ENCODE measurements at places on chromosomes 11 and 22.

DNA sequence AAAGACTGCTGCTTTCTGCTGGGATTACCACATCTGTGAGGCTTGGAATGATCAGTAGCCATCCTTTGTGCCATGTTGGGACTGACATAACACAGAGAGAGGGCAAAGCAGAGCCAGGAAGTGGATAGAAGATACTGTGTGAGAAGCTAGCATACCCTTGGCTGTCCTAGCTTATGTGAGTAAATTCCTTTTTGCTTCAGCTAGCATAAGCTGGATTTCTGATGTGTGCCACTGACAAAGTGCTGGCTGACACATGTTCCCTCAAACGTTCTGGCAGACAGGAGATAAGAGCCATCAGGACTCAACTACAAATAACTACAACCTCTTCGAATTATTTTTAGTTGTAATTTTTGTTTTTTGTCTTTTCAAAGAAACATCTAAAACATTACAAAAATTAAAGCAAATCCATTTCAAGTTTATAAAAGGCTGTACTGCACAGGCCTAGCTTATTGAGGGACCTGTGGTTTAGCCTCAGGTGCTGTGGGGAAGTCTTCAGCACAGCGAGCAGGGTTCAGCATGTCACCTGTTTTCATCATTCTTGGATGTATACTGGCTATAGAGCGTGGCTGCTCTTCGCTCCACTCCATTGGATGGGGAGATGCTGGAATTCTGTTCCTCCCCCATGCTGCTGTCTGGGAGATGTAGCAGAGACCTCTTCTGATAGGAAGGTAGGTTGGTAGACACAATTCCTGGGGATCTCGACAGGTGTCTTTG, 120.9 kb downstream of the SWAP70 start:
- no peak for DNase-seq

DNA sequence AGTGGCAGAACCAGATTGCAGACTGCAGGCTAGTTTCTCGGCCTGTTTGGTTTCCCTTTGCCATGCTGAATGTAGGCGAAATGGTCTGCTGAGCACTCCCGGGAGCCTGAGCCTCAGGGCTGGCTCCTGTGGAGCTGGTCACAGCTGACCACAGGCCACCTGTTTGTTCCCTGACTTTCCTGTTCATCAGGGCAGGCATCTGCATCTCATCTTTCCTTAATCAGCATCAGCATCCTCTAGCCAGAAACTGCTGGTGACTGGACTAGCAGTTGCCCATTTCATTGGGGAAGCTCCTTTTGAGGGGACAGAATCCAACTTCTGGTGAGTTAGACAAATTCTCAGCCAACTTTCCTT, 20.2 kb upstream of the C11orf96 start:
- DNase-seq = no peak

GRCh38 chr11:2265396-2265795, 5.0 kb downstream of the ASCL2 start:
- DNase-seq = no peak

GRCh38 chr11:43907028-43907975, 26.7 kb downstream of the ALKBH3 start:
- DNase-seq = no peak

- no peak for DNase-seq
These were observed 77.7 kb downstream of the GAB2 start for GRCh38 chr11:78339945-78340344.

- DNase-seq = no peak
These were observed 28.4 kb upstream of the SYT7 start for GRCh38 chr11:61609000-61609979.

DNA sequence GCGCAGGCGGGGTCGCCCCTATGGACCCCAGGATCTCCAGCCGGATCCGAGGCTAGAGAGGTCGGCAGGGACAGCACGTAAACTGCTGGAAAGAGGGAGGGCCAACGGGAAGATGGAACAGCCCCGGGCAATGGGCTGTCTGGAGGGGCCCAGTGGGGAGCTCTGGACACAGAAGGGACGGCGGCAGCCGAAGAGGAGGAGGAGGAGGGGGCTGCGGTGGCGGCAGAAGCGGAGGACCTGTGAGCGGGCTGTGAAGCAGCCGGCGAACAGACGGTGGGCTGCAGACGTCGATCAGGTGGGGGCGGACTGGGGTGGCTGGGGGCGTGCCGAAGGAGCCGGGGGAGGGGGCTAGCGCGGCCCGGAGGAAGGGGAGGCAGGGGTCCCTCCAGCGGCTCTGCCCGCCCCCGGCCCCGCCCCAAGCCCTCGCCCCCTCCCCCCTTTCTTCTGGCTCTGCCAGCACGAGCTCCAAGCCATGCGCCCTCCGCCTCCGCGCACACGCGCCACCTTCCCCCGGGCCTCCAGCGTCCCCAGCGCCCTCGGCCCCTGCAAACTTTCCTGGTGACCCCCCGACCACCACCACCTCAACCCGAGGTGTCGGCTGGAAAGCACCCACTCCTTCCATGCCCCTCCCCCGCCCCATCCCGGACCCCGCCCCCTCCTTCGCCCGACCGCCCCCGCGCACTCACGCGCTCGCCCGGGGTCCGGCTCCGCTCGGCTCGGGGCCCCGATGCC, 432 bp downstream of the TNKS1BP1 start:
- no peak for DNase-seq

GRCh38 chr11:8650401-8650990, 32.0 kb downstream of the TRIM66 start:
- no peak for DNase-seq

- DNase-seq = no peak
These were observed 19.1 kb downstream of the INCENP start for GRCh38 chr11:62142921-62143320.

- DNase-seq = no peak
These were observed 85.9 kb downstream of the PAX6 start for GRCh38 chr11:31725176-31725575.

DNA sequence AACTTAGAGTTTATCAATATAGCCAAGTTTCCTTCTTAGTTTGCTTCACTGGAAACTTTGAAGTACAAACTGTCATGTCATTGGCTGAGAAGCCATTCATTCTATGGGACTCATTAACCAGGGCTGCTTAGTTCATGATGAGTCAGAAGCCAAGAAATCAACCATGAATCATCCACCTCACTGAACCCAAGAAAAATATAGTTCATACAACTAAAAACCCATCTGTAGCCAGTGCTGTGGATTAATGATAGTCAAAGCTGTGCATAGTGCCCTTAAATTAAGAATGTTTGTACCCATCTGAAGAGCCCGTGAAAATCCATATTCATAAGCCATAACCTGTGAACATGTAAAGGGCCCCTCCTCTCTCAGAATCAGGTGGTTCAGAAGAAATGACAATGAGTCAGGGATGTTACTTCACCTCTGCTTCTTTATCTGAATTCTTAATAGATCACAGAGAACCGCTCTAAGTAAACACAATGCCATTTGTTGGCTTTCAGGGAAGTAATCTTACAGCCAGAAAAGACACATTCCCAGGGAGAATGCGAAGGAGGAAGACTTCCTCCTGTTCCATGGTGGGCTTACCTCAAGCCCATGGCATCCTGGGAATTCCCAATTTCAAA, 25.4 kb downstream of the MMP20 start:
- DNase-seq = no peak

DNA sequence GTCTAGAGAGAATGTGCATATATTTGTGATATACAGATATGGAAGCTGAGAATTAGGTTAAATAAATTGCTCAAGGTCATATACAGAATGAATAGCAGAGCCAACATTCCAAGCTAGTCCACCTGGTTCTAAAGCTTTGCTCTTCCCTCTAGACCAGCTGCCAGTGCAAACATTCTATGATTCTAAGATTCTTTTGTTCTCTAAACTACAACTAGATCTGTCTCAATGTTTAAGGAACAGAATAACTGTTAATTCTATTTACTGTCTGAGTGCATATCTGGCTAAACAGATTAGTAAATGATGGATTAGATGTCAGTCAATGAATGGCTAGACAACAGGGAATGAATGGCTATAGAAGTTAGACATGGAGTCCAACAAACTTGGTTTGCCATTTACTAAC, 19.6 kb downstream of the KCNE3 start:
- DNase-seq = no peak

GRCh38 chr11:117781627-117782026, 15.4 kb downstream of the DSCAML1 start:
- no peak for DNase-seq

- no peak for DNase-seq
These were observed 73.8 kb upstream of the RTL6 start for GRCh38 chr22:44571566-44572413.

GRCh38 chr22:50252082-50253045, 1.3 kb upstream of the HDAC10 start:
- DNase-seq = peak; percentile 73

GRCh38 chr22:26552466-26552865, 37.5 kb downstream of the TPST2 start:
- DNase-seq = no peak

GRCh38 chr11:13629779-13630178, 38.7 kb upstream of the FAR1 start:
- no peak for DNase-seq

GRCh38 chr22:19641254-19641982, 72.9 kb upstream of the SEPTIN5 start:
- DNase-seq = no peak

GRCh38 chr11:34523053-34523452, 9.5 kb upstream of the ELF5 start:
- DNase-seq = no peak

GRCh38 chr11:11740073-11740702, 101.6 kb upstream of the USP47 start:
- DNase-seq = no peak

DNA sequence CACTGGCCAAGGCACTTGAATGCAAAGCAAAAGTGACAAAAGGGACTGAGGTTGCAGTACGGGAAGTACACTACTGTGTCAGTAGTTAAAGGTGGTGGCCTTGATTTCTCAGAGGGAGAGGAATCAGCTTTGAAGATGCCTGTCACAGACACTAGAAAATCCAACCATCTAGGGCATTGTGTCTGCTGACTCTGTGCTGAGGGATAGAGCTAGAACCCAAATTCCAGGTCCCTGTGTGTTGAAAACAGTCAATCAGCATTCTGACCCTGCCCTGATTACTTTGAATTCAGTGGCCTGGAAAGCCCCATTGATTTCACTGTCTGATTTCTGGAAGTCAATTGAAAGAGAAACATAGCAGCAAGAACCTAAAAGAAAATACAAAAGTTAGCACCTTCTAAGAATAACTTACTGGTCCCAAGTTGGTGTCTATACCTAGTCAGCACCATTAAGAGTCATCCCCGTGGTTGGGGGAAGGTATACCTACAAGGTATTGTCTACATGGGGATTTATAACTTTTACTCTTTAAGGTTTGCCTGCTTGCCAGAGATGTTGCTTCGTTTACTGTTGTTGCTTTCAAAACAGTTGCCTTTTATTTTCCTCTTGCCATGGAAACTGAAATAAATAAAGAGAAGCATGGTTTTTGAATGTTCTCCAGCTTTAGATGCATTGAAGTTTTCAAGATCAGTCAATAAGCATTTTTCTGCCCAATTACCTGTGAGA, 97.3 kb downstream of the PDHX start:
- DNase-seq = no peak

DNA sequence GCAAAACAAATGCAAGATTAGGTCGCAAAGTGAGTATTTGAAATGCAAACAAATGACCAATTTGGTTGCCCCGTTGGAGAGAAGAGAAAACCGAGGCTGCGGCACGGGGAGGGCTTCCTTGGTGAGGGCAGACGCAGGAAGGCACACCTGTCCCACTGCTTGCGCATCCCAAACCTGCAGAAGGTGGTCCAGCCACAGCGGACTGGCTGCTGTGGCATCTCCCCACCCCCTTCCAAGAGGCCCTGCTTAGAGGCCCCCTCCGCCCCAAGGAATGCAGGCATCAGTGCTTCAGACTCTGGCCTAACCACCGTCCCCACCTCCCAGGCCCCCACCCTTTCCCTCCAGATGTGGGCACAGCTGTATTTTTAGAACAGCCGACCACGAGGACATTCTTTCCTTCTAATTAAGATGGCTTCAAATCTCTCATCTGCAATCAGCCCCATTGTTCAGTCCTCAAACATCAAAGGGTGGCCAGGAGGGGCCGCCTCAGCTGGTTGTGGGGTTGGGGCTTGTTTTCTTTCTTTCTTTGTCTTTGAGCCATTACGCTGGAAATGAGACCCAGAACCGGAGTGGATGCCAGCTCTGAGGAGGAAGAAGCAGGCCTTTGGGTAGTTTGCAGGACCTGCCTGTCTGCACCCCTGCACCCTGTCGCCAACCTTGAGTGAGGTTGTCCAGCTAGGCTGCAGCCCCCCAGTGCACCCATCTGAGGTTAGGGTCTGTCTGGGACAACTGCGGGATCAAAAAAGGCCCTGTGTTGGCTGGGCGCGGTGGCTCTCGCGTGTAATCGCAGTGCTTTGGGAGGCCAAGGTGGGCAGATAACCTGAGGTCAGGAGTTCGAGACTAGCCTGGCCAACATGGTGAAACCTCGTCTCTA, 9.4 kb upstream of the DERL3 start:
- DNase-seq = no peak

DNA sequence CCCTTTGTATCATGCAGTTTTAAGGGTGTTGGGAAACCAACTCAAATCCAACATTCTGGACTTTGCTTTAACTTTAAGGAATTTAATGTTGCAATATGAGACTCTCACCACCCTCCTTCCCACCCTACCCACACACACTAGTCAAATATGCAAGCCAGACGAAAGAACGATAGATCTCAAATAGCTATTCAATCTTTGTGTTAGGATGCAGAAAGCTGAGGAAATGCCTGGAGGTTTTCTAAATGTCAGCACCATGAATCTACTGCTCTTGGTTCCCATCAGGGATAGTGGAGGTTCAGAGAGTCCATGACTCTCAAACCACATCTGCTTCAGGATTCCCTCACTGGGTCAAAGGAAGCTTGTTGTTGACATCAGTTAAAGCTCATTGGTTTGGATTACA, 33.7 kb downstream of the EXPH5 start:
- DNase-seq = no peak

DNA sequence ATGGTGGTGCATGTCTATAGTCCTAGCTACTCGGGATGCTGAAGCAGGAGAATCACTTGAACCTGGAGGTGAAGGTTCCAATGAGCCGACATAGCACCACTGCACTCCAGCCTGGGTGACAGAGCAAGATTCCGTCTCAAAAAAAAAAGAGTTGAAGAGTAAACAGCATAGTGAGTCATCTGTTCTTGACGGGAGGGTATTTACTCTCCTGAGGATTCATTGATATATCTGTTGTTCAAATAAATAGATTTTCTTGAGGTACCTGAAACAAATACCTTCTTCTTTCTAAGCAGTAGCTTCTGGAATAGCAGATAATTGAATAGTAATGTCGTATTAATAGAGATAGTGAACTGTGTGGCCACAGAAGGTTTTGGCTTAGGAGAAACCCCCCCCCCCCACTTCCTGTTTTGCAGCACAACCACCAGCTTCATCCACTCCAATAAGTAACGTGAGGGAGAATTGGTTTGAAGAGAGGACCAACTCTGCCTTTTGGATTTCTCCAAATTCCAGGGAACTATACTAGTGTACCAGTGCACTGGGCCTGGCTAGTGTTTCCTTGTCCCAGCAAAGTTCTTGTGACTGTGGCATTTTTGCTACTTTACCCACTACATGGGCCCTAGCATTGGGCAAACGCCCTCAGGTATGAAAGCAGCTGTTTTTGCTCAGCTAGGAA, 90.0 kb downstream of the PRMT3 start:
- DNase-seq = no peak

Data from activated CD8-positive, alpha-beta memory T cell treated with anti-CD3 and anti-CD28 coated beads, Interleukin-2, amount 50 U/mL, for 4 hours (primary cell).